ENCODE measurements at places on chromosomes 13 and 19. TPM values are rescaled to one million over a fixed set of nuclear protein-coding genes. Genes with fewer than 3 reads are reported as not detected.

The ZNF584 gene
- 5.7 TPM for total RNA-seq

GRCh38 chr19:16626796-16627192, 1.2 kb downstream of the MED26 start:
- H3K36me3 ChIP-seq = peaks cover 2% of the 10 kb centered on the region
- no peaks in the 10 kb centered on the region for H3K27me3 ChIP-seq
- H3K27ac ChIP-seq = peak overlapping the region; percentile 85
- H3K4me1 ChIP-seq = no peaks in the 10 kb centered on the region
- peak overlapping the region; percentile 99 for H3K4me3 ChIP-seq

The ZNF560 gene
- total RNA-seq = not detected

DNA sequence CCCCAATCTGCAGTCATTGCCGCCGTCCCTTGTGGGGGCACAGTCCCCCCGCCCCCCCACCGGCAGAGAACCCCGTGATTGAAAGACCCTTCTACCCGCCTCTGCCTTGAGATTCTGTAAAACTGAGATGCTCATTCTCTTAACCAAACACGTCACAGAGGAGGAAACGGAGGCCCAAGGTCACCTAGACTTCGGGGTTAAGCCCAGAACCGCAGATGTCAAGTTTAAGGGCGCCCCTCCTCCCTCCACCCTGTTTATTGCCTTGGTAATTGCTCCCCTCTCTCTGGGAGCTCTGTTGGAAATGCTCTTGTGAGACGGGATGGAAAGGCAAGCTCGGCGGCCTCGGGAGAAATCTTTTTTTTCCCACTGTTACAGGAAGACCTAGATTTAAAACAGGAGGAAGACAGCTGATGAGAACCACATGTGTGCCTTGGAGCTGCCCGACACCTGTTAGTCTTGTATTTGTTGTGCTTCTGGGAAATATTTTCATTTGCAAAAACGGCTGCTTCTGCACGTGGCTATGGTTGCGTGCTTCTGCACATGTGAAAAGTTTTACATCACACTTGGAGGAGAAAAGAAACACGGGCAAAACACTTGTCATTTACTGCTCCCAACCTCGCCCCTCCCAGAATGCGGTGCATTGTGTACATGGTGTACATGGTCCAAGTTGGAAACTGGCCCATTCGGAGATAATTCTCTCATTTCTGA, 1.1 kb upstream of the MED26 start:
- H3K27me3 ChIP-seq = no peaks in the 10 kb centered on the region
- peak overlapping the region; percentile 97 for H3K4me3 ChIP-seq
- peak overlapping the region; percentile 87 for H3K27ac ChIP-seq
- no peaks in the 10 kb centered on the region for H3K4me1 ChIP-seq
